ENCODE measurements at places on chromosomes 6 and 20.

DNA sequence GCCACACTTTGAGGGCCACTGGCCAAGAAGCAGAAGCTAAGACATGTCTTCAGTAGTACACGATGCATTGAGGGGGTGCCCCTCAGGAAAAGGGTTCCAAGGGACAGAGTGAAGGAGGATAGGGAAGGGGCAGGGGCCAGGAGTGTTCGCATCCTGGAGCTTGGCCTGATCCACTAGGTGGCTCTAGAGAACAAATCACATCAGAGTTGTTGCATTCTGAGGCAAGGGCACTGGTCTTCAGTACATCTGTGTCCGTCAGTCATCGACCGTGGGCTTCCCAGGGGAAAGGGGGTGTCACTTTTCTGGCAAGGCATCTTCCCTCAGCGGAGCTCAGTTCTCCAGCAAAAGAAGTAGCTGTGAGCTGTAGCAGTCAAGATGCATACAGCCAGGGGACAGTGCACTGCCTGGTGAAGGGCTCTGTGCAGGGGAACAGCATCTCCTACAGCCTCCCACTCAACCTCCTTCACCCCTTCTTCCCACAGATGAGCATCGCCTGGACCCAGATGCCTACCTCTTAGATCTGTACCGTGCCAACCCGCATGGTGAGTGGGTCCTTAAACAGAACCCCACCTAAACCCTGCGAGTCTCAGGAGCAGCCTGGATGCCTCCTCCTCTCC lies 47.8 kb downstream of the ARHGAP40 start:
- no peak for DNase-seq

GRCh38 chr6:151054306-151054705 lies 185.5 kb upstream of the AKAP12 start:
- no peak for DNase-seq

- no peak for DNase-seq
Observed at GRCh38 chr20:24598346-24598745, 128.9 kb downstream of the SYNDIG1 start.

GRCh38 chr20:12835999-12836398 lies 172.8 kb upstream of the SPTLC3 start:
- no peak for DNase-seq

- DNase-seq = no peak
Observed at GRCh38 chr6:36897609-36898008, 11.9 kb downstream of the C6orf89 start.

DNA sequence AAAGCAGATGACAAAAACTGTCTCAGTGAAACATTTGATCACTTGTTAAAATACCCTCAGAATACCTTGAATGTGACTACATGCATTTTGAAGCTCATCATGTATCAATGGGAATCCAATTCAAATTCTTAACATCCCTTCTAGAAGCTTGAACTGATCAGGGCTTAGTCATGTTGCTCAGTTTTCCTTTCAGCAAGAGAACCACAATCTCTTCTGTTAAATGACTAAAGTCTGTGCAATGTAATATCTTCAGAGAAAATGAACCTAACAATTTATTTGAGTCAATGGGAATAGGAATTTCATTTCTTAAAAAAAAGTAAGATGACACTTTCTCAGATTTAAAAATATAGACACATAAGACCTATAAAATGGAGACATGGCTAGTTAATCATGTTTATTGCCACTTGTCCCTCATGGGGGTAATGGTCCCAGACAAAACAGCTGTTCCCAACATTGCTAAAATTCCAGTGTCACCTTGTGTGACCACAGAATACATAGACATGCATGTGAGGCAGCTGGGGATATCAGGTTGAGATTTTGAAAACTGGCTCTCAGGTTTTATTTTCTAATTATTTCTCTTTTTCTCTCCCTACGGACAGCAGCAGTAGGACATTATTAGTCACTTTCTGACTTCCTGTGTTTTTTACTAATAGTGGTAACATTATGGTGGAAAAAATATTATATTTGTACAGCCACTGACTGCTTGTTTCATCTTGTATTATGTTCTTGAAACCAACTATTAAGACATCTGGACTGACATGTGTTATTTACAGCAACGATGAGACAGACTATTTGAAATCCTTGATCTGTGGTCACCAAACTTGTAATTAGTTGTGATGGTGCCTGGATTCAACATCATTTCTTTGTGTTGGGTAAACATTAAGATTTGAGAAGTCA lies 192.5 kb downstream of the COL9A1 start:
- DNase-seq = no peak

DNA sequence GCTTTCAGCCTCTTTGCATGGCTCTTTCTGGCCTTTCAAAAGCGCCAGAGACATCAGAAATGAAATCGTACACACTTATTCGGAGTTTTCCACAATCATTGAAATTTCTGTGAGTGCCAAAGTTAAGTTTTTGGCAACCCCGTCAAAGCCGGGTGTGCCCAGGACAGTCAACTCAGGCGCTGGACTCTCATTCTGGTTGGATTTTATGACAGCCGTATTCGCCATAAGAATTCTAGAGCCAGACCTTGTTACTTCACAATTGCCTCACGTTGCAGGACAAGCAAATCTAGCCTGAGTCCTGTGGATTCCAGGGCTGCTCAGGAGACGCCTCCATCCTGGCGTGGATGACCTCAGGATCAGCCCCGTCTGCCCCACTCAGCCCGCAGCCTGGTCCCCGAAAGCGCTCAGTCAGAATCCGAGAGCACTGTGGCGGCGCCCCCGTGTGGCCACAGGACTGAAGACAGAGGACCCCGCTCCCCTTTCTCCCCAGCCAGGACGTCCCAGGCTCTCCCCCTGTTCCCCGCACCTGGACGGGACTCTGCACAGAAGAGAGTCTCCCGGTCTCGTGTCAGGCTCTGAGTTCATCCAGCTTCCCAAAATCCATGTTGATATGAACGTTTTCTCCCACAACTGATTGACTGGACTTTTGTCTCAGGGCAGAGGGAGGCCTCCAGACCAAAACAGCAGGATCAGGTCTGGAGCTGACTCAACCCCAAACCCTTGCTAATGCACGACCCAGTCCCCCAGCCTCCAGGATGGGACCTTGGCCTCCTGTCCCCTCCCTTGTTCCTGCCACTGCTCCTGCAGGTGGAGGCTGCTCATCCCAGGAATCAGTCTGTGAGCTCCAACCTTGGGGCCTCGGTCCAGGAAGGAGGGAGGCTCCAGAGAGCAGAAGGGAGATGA lies 38.2 kb downstream of the MICA start:
- peak; percentile 80 for DNase-seq

DNA sequence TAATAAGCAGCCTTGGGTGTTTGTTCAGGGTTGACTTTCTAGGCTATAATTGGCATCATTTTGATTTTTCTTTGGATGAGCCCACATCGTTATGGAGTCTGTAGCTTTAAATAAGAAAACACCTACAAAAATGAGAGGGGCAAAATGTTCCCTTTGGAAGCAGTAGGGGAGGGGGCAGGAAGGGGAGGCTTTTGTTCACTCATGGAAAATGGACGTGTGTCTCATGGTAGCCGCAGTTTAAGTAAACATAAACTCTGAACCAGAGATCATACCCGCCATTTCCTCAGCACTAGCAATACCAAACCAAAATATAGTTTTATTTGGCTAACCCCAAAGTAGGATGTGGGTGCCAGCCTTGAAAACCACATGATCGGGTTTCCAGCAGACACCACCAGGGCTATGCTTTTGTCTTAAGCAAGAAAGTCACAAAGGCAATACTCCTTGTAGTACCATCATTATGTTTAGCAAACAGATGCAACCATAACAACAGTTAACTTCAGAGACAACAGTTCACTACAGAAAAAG lies 572.5 kb upstream of the JAG1 start:
- no peak for DNase-seq

DNA sequence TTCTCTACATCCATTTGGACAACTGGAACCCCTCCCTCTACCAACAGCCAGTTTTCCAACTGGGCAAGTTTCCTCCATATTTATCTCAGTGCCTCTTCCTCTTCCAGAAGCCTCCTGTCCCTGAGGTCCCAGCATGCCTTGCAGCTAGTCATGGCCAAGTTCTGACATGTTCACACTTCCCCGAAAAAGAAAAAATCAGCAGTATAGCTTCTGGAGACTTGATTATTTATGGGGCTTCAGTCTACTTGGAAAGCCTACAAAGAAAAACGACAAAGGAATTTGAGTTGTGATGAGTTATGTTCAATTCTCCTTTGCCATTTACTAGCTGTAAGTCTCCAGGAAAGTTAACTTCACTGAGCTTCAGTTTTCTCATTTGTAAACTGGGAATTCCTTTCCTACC lies 406.5 kb downstream of the MAFB start:
- no peak for DNase-seq

DNA sequence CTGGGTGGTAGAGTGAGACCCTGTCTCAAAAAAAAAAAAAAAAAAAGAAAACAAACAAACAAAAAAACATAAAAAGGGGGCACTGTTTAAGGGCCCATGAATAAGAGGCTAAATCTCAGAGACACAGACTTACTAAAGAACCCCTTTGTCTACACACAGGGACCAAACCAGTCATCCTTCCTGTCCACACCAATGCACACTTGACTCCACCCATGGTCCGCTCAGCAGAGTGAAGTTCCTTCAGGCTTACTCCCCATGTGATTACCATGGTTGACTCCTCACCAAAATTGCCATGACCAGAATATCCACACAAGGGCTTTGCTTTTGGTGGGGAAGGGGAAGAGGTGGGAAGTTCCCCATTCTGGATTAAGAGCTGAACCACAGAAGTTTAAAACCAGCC lies 19.4 kb upstream of the REPS1 start:
- no peak for DNase-seq

DNA sequence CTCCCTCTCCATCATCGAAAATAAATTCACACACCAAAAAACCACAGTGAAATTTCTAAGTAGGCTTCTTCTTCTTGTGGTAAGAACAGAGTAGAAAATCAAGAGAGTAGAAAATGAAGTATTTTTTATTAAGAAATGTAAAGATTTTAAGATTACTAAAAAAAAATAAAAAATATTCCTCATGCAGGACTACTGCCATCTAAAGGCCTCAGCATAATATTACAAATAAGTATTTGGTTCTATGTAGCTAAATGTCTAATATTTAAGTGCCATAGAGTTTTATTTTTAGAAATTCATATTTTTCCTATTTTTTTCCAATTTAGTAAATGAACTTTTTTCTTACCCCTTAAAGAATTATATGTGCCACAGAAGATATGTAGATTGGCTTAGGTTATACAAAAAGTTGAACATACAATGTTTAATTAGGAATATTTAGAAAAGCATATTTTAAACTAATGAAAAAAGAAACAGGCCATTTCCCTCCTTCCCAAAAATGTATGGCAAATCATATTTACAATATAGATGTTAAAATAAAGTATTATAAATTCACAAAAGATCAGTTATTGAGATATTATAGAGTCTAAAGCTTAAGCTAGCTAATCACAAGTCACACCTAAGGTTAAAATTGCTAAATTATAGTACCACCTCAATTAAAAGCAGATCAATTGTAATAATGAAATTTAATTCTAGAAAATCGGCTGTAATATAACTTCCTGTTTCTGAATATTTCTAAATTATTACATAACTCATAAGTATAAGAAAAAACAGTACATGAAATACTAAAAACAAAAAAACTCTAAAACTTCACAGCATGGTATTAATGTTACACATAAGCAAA lies 3.5 kb upstream of the NT5DC1 start:
- no peak for DNase-seq

- no peak for DNase-seq
Observed at GRCh38 chr6:162217811-162218493, 509.6 kb downstream of the PRKN start.

DNA sequence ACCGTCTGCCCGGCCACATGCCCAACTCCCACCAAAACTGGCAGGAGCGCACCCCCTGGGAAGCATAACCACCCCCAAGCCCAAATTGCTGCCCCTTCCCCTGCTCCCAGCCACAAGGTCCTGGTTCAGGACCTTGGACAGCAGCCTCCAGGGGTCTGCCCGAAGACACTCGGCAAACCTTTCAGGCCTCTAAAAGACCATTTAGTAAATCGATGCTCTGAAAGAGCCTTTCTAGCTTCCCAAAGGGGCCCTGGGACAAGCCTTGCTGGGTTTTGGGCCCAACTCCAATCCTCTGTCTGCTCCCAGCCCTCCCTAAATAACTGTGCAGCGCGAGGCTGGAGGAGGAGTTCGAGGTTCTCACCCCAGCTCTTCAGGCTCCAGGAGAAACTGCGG lies 30.5 kb downstream of the GRM4 start:
- no peak for DNase-seq

GRCh38 chr6:42047790-42048405 lies 2.4 kb upstream of the TAF8 start:
- DNase-seq = no peak

GRCh38 chr6:5506149-5506548 lies 244.8 kb downstream of the FARS2 start:
- no peak for DNase-seq

- DNase-seq = no peak
Observed at GRCh38 chr6:10588562-10589428, 67.6 kb downstream of the GCNT2 start.

DNA sequence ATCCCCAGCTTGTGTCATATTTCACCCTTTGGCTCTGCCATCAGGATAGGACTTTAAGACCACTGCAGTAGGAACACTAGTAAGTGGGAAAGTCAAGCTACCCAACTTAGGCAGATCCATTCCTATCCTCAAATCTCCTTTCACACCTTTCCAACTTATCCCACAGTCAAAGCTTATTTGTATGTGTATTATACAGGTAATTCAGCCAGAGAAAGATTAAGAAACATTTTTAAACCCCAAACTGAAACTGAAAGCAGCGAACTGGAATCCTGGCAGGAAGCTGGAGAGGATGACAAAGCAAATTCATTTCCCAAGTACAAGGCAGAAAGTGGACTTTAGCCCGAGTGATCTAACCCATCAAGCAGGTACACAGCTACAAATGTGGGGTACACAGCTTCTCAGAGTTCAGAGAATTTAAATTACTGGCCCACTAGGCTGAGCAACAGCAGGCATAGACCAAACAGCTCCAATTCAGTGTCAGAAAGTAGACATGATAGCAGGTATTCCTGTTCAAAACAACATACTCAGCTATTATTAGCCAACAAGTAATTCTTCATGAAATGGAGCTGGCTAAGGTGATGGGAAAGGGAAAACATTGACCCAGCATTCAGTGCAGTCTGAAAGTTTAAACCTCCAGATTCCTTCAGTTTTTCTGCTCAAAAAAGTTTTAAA lies 39.1 kb downstream of the ILRUN start:
- no peak for DNase-seq

GRCh38 chr6:43665376-43665775 lies 20.5 kb downstream of the RSPH9 start:
- DNase-seq = no peak

DNA sequence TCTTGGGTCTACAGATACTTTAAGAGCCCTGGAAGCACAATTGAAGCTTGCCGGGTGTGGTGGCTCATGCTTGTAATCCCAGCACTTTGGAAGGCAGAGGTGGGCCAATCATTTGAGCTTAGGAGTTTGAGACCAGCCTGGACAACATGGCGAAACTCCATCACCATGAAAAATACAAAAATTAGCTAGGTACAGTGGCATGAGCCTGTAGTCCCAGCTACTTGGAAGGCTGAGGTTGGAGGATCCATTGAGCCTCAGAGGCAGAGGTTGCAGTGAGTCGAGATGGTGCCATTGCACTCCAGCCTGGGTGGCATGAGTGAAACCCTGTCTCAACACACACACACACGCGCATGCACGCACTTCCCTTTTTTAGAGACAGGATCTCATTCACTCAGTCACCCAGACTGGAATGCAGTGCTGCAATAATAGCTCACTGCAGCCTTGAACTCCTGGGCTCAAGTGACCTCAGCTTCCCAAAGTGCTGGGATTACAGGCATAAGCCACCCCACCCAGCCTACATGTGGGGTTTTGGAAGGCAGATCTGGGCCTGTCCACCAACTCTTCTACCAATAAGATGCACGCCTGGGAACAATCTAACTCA lies 182.5 kb upstream of the JARID2 start:
- DNase-seq = no peak
